ENCODE measurements at places on chromosomes 16 and 17.
A peak's percentile ranks its signal among the peaks of the same experiment; 100 is the strongest.

DNA sequence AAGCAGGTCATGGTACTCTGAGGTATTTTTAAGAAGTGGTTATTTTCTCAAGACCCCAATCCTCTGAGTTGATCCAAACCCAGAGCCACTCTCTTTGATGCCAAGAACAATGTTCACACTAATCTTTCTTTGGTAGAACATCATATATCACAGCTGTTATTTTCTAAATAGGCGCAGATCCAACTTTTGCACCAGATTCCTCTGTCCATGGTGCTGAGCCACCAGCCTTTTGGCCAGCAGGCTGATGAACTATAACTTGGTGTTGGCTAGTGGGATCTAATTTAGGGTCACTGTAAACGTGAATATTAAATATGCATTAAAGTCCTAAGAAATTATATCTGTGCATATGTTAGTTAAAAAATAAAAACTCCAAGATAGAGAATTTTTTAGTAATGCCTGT is 7.0 kb upstream of the ZKSCAN2 start:
- DNase-seq, result no peak

GRCh38 chr17:44097110-44097958 is 26.1 kb downstream of the HDAC5 start:
- DNase-seq, result no peak

- no peak for DNase-seq
These were observed 35.0 kb upstream of the RASD1 start for GRCh38 chr17:17531156-17531555.

- no peak for DNase-seq
These were observed 146.1 kb downstream of the SEC14L1 start for GRCh38 chr17:77286641-77287431.

- no peak for DNase-seq
These were observed 488.9 kb downstream of the SHISA9 start for GRCh38 chr16:13390093-13390985.

DNA sequence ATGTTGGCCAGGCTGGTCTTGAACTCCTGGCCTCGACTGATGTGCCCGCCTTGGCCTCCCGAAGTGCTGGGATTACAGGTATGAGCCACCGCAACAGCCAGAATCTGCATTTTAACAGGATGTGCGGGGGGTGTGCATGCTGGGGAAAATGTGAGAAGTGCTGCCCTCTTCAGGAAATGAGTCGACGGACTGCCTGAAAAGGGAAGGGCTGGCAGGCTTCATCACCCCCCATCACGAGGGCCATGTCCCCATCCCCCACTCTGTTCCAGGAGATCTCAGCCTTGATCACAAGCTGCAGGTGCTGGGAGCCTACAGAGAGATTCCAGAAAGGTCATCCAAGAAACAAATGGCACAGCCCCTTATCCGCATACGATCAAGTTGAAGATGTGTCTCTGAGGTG is 195.3 kb upstream of the RPL38 start:
- DNase-seq, result no peak

DNA sequence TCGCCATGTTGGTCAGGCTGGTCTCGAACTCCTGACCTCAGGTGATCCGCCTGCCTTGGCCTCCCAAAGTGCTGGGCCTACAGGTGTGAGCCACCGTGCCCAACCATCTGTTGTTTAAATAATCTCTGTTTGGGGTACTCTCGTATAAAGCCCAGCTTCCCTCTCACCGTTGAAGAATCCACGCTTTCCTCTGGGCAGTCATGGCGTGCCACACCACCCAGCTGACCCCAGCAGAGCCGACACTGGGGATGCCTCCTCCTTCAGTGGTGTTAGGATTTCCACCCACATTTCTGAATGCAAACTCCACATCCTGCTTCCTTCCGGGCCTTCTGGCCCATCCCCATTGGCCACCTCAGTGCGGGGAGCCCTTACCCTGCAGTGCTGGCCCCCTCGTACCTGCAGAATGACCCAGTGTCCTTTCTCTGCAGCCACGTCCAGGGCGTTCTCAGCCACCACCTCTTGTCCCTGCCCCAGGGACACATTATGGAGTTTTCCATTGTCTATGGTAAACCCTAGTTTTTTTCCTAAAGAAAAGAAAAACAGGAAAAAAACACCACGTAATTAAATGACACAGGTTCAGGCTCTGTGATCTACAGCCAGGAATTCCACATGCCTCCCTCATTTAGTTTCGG is 60.4 kb downstream of the PGS1 start:
- no peak for DNase-seq

DNA sequence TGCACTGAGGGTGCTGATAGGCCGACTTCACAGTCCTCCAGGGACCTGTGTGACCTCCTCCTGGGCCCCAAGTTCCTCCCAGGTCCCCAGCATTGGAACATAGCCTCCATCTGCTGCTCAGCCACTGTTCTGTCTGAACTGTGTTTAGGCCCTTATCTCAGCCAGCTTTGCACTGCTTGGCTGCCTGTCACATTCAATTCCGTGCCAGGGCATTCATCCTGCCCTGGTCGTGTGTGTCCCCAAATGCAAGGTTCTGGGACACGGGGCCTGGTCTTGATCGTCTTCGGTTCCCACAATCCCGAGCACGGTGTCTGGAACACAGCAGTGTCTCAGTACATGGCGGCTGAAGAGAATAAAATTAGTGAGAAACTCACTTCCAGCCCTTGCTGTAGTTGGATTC is 69.9 kb upstream of the NFAT5 start:
- no peak for DNase-seq

DNA sequence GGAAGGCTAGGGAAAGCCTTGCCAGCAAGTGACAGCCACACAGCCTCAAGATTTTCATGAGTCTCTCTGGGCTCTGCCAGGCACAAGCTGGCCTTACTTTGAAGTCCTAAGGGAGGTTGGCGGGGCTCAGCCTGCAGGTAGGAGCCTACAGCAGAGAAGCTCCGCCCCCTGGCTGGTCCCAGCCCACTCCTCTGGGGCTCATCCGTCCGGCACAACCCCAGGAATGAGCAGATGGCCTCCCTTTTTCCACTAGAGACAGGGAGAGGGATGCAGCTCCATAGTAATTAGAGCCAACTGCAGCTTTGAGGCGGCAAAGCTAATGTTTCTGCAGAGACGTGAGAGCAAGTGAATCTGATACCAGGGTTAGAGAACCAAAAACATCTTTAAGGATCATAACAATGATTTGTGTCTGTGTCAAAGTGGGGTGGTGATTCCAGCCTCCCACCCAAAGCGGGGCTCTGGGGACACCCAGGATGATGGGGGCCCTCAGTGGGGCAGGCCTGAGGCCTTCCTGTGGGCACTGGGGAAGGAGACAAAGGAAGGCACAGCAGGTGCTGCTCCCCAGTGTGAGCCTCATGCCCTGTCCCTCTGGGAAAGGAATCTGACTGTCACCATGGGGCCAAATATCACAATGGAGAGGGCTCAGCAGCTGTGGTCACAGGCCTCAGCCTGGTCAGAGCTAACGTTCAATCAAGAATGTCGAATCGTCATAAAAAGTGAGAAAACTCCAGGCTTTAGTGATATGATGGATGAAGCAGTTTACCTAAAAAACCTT is 61.5 kb downstream of the RBFOX3 start:
- no peak for DNase-seq

- no peak for DNase-seq
These were observed 13.2 kb downstream of the KLHL36 start for GRCh38 chr16:84661418-84662060.

- DNase-seq, result no peak
These were observed 94.3 kb downstream of the SDK2 start for GRCh38 chr17:73549841-73550430.

- no peak for DNase-seq
These were observed 24.5 kb downstream of the CDK5RAP3 start for GRCh38 chr17:47995241-47995935.

- DNase-seq, result no peak
These were observed 37.8 kb downstream of the CYB5D2 start for GRCh38 chr17:4180791-4181190.

DNA sequence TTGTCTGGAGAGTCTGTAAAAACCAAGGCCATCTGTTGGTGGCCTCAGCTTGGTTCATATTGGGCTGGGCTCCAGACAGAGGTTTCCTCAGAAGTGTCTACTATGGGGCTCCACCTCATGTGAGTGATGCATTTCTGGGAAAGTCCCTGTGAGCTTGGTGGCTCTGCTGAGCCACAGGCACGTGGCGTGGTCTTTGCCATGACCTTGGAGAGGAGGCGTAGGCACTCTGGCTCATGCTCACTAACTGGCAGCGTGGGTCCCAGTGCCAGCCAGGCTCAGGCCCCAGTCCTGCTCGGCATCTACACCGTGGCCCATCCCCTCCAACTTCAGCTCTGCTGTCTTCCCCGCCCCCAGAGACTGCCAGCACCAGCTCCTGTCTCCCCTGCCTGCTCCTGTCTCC is 10.7 kb upstream of the SMTNL2 start:
- peak; percentile 22 for DNase-seq

DNA sequence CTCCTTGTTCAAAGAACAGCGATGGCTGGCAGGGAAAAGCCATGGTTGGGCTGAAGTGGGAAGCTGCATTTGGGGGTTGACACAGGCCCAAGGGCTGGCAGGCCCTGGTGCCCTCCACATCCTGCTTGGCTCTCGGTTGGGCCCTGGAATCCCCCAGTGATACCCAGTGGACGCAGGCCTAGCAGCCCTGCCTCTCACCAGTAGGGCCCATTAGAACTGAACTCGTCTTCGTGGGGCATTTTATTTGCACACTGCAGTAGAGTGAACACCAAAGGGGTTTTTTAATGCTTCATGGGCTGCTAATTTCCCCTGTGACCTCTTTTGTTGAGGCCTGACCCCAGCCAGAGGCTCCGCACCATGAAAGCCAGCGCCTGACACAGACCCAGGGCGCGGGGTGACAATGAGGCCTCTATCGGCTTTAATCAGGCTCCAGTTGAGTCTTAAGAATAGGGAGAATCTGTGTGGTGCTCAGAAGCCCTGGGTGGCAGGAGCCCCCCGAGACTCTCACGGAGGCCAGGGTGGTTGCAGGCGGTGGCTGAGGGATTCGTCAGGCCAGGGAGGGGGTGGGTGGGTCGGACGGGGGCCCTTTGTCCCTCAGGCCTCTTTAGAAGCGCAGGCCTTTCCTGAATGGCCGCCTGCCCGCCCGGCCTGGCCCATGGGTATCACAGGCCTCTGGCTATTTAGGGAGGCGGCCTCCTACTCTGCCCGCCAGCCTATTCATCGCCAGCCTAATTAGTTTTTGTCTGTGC is 199.3 kb downstream of the NTN1 start:
- no peak for DNase-seq

DNA sequence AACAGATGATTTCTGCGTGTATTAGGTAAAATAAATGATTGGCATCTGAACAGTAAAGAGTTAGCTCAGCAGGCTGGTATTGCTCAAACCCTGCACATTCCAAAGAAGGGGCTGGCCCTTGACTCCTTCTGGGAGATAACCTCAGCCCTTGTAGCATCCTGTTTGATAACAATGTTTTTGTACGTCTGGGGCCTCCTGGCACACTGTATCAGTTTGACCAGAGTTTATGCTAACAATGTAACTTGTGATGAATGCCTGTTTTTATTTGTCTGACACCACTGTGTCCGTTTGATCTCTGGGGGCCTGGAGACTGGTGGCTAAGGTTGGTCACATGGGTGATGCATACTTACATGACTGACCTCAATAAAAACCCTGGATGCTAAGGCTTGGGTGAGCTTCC is 43.8 kb upstream of the NDRG4 start:
- DNase-seq, result no peak

DNA sequence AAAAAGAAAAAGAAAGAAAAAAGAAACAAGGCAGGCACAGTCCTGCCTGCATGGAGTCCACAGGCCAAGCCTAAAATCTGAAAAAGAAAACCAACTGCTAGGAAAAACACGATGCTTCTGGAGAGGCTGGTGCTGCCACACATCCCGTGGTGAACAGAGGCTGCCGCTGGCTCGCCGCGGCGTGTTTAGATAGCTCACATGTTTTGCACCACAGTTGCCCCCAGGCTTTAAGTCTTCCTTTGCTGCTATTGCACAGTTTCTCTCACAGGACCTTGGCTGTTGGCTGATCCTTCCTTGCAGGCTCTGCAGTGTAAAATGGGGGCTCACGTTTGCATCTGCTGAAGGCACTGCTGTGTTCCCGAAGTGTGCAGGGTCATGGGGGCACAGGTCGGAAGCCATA is 8.6 kb downstream of the SLC6A4 start:
- DNase-seq, result no peak

- DNase-seq, result no peak
These were observed 117.3 kb upstream of the CORO6 start for GRCh38 chr17:29740017-29740416.

DNA sequence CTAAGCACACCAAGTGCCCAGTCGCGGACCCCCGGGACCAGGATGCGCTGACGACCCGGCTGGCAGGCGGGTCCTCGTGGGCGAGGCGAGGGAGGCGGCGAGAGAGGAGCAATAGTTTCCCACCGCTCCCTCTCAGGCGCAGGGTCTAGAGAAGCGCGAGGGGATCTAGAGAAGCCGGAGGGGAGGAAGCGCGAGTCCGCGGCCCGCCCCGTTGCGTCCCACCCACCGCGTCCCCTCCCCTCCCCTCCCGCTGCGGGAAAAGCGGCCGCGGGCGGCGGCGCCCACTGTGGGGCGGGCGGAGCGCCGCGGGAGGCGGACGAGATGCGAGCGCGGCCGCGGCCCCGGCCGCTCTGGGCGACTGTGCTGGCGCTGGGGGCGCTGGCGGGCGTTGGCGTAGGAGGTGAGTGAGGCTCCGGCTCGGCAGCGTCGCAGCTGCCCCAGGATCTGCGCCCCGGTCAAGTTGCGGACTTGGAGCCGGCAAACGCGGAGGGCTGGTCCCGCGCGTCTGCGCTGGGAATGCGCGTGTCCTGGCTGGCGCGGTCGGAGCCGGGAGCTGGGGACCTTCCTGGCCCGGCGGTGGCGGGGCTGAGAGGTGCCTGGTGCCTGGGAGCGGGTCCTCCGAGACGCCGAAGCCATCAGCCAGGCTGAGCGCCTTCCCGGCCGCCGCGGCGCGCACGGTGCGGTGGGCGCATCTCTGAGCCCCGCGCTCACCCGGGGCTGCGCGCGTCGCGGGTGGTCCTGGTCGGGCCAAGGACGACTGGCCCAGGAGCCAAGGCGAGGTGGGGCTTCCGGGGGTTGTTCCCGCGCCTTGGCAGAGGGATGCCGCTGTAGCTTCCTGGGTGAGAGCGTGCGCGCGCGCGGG is at the start of gene ITGB3:
Gene ITGB3, plus strand, starts transcription at position 287 of the 862 bp plus-strand sequence. Its CDS starts 35 bp downstream, at position 322.
- peak; percentile 35 for DNase-seq

GRCh38 chr16:19939553-19939952 is 54.9 kb upstream of the GPRC5B start:
- no peak for DNase-seq

- DNase-seq, result no peak
These were observed 494.6 kb downstream of the CDH11 start for GRCh38 chr16:64627288-64627687.
